ENCODE measurements at places on chromosomes 1 and 21. TPM values are rescaled to one million over a fixed set of nuclear protein-coding genes. Genes with fewer than 3 reads are reported as not detected.

The IKBKE gene
- total RNA-seq, result 10.9 TPM

The LCE2B gene
- total RNA-seq, result not detected

The RHD gene
- total RNA-seq, result not detected

The TRIM67 gene
- total RNA-seq, result not detected

The STYXL2 gene
- total RNA-seq, result not detected

The CEP350 gene
- 13.2 TPM for total RNA-seq

The RGS8 gene
- not detected for total RNA-seq

The EDARADD gene
- not detected for total RNA-seq

The IGFN1 gene
- not detected for total RNA-seq

The LDLRAD1 gene
- not detected for total RNA-seq

The NPHS2 gene
- not detected for total RNA-seq

The MATN1 gene
- total RNA-seq, result not detected
